Activated CD4-positive, alpha-beta T cell treated with anti-CD3 and anti-CD28 coated beads, Interleukin-2, amount 50 U/mL, for 4 hours (primary cell): ENCODE measurements at places on chromosomes 1 and 21.

DNA sequence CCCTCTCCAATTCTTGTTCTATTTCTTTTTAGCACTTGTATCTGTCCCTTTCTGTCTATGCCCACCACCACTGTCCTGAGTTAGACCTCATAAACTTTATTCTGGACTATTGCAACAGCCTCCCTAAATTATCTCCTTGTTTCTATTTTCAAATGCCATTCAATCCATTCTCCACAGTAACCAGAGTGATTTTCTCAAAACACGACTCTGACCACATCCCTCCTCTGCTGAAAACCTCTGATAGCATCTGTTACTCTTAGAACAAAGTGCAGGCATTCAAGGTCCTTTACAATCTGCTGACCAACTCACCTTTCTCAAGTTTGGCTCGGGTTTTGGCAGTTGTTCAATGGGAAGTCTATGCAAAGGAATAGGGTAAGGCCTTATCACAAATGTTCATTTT is 22.8 kb upstream of the GPX7 start:
- no peak for DNase-seq

GRCh38 chr1:155977690-155978324 is 540 bp downstream of the ARHGEF2 start:
- DNase-seq: peak; percentile 80

GRCh38 chr1:59063501-59063900 is 233.4 kb upstream of the FGGY start:
- DNase-seq: no peak

- DNase-seq: no peak
Measured at GRCh38 chr21:43853851-43854772, 10.9 kb upstream of the AGPAT3 start.

- no peak for DNase-seq
Measured at GRCh38 chr1:98702976-98703375, 41.5 kb downstream of the SNX7 start.

DNA sequence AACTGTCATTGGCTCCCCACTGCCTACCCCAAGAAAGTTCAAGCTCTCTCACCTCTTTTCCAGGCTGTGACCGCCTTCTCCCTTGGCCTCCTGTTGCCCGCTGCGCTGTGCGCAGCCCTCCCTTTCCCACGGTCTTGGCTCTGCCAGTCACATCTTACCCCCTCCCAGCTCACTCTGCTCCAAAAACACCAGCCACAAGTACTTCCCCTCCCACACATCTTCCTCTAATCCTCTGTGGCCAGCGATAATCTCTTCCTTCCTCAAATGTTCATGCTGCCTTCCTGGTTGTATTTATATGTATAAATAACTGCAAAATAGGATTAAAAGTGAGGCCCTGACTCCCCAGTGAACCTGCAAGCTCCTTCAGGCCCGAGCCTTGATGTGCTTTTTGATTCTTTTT is 81.8 kb downstream of the AJAP1 start:
- no peak for DNase-seq

DNA sequence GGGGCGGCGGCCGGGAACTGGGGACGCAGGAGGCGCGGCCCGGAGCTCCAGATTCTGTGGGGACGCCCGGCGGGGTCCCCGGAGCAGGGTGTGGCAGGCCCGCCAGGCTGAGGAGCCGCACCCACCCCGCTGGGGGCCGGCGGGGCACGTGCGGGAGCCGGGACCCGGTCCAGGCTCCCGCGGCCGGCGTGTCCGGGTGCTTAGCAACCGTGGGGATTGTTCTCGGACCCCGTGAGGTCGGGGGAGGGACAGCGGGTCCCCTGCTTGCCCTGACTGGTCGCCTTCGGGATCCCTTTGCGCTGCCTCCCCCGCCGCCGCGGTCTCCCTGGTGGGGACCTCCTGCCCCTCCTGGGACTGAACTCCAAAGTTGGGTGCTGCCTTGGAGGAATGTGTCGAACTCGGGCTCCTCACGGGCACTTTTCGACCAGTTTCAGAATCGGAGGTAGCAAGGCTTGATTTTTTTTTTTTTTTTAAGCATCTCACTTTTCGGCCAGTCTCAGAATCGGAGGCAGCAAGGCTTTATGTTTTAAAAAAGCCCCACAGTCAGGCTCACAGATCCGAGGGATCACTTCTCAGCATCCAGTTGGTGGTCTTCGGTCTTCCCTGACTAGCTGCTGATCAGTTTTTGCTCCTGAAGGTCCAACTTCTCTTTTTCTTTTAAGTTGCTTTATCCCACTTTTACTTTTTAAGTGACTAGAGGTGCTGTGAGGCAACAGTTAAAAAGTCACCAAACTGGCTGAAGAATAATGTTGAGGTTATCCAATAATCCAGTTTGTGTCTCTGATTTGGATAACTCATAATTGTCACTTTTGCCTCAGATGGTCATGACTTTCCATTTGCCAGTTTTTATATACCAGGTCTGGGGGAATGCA is 648 bp downstream of the FAM76A start:
- DNase-seq: peak; percentile 12

DNA sequence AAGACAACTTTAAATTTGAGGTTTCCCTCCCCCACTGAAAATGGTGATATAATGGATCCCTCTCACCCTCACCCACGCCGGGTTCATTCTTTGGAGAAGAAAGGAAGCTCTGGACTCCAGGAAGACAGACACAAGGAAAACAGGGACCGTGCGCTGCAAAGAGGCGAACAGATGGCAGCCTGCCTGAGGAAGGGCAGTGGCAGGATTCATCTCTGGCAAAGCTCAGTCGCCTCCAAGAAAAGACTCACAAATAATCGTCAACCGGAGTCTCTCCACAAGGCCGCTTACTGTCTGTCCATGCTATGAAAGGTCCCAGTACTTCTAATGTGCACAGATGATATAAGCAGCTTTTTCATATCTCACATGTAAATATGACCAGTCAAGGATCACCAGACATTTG is 110.3 kb downstream of the TIAM1 start:
- DNase-seq: no peak

DNA sequence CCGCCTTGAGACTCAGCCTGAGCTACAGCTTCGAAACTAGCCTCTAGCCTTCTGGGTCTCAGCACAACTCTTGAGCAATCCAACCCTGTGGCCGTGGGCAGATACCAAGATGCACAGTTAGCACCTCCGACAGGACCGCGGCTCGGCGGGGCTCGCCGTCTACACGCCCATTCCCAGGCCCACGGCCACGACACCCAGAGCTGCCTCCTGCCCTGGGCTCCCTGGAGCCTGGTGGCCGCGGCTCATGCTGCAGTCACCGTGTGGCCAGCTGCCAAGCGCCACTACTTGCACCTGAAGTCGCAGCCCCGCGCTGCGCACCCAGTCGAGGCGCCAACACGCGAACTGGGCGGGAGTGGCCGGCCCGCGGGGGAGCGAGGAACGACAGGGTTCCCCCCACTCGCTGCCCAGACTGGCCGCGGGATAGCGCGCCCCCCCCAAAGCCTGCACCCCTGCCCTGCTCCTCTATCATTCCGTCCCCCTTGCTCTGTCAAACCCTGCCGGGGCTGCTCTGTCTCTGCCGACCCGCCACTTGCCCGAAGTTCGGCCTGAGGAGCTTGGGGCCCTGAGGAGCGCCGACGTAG is 729 bp upstream of the CDCA8 start:
- no peak for DNase-seq

DNA sequence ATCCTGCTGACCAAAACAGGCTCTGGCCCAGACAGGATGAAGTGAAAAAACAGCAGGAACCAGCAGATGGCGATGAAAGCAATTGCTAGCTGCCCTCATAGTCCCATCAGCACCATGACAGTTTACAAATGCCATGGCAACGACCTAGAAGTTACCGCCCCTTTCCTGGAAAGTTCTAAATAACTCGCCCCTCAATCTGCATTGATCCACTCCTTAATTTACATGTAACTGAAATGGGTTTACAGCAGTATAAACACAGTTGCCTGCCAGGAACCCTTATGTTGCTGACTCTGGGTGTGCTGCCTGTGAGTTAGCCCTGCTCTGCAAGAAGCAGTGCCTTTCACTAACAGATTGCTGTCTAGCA is 65.5 kb upstream of the CR1L start:
- no peak for DNase-seq

DNA sequence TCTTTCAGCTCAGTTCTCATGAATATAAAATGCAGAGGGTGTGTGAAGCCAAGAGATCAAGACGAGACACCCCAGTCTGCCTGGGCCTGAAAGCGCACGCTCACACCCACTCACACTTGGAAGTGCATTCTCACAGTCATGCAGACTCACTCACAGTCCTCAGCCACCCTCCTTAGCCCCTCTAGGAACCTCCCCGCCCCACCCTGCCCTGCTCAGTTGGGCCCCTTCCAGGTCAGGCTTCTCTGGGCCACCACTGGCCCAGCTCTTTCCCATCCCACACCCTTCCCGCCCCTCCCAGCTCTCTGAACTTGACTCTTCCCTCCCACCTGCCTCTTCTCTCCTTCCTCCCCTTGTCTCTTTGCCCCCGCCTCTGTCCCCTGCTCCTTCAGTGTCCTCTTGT is 93.8 kb downstream of the EPHB2 start:
- DNase-seq: no peak

GRCh38 chr1:193014400-193014799 is 44.8 kb downstream of the UCHL5 start:
- no peak for DNase-seq

- DNase-seq: no peak
Measured at GRCh38 chr1:206967096-206967849, 3.0 kb downstream of the FCAMR start.

GRCh38 chr1:111202707-111203623 is 2.5 kb upstream of the DENND2D start:
- no peak for DNase-seq

GRCh38 chr1:157176591-157177121 is 38.5 kb upstream of the ETV3 start:
- DNase-seq: no peak

DNA sequence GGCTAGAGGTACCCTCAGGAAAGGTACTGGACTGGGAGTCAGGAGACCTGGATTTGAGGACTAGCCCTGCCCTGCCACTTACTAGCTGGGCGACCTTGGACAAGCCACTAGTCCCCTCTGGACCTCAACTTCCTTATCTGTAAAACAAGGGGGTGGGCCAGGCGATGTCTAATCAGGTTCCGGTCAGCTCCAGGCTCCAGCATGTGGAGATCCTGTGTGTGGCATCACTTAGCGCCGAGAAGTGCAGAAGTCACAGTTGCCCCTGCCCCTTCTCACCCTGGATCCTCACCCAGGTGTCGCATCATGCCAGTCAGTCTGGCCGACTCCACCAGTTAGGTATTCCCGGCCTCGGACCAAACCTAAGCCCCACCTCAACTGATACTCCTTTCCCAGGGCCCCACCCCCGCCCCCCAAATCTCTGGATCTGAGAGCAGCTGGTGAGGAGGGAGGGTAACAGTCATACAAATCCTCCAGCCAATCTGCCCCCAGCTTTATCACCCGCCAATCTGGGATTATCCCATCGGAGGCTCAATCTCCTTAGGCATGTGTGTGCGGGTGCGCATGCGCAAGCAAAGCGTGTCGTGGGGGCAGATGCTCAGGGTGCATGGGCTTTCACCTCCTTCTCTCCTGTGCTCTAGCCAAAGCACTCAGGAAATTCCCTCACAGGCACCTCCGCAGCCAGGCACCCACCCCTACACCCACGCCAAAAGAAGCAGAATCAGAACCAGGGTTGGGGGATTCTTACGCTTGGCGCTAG is 5.4 kb downstream of the CELF3 start:
- DNase-seq: no peak

- DNase-seq: no peak
Measured at GRCh38 chr1:98458511-98459485, 202.7 kb upstream of the SNX7 start.

- no peak for DNase-seq
Measured at GRCh38 chr1:240619357-240619756, 7.4 kb upstream of the GREM2 start.

DNA sequence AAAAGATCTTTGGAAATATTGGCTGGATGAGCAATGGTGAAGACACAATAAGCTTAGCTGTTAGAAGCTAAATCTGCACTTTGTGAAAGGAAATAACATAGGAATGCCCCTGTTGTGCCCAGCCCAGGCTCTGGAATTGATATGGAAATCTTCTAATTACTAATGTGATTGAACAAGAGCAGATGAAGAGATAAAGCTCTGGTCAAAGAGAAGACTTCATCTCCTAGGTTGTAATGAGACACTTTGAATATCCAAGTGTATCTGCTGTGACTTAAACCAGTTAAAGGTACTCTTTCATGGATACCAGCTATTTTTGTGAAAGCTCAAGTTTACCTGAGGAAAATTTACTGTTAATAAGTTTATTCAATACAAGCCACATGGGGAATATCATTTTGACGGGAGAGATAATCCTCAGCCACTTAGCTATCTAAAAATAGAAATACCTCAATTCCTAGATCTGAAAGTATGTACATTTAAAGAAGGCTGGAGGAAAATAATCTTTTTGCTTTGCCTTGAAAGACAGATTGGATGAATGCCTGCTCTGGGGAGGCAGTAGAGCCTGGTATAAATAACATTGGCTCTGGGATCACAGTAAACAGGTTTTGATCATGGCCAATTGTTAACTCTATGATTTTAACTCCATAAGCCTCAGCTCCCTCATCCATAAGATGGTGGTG is 494.0 kb upstream of the B3GALT2 start:
- DNase-seq: no peak

- no peak for DNase-seq
Measured at GRCh38 chr21:46202592-46203202, 18.4 kb upstream of the SPATC1L start.

- DNase-seq: no peak
Measured at GRCh38 chr1:75630004-75630594, 19.2 kb upstream of the SLC44A5 start.

- no peak for DNase-seq
Measured at GRCh38 chr21:42666023-42666747, 12.8 kb downstream of the PDE9A start.

GRCh38 chr1:189678779-189679178 is 798.9 kb downstream of the BRINP3 start:
- DNase-seq: no peak

GRCh38 chr1:37471345-37472231 is 2.8 kb upstream of the ZC3H12A start:
- DNase-seq: no peak

GRCh38 chr1:48442864-48443619 is 29.0 kb downstream of the SPATA6 start:
- DNase-seq: no peak

DNA sequence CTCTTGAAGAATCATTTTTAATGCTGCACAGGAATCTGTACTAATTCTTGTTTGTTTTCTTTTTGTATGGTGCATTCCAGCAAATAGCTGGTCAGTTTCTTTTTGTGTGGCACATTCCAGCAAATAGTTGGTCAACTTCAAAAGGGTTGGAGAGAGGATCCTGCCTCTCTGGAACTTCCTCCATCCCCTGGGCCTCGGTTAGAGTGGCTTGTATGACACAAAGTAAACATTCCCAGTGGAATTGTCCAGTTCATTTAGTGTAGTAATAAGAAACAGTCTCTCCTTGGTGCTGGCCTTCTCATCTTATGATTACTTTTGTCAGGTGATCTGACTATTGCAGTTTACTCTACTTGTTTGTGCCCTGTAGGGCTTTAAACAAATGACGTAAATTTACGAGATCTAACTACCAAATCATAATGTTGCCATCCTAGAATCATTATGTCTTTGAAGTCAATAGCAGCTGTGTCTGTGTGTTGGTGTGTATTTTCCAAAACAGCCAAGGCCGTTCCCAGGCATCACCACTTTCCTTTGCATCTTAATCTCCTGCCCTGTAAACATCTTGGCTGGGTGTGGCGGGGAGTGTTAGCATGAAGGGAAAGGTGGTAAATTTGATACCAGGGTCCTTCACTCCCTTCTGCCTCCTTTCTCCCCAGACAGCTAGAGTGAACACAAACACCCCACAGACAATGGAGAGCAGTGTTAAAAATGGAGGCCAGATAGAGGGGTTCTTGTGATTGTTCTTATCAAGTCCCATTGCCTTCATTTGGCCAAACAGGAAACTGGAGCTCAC is 77.9 kb downstream of the CDC7 start:
- DNase-seq: no peak

GRCh38 chr1:184673305-184673704 is 81.4 kb downstream of the EDEM3 start:
- no peak for DNase-seq
